ENCODE measurements at places on chromosomes 11 and 22. TPM values are rescaled to one million over a fixed set of nuclear protein-coding genes. Genes with fewer than 3 reads are reported as not detected.

SUSD2 gene
- total RNA-seq: 2.6 TPM

DERL3 gene
- 1.2 TPM for total RNA-seq

KCNJ4 gene
- total RNA-seq: 0.93 TPM

DGCR6 gene
- 7.1 TPM for total RNA-seq

KCNC1 gene
- 5.5 TPM for total RNA-seq

CST6 gene
- not detected for total RNA-seq

KRTAP5-11 gene
- total RNA-seq: not detected

NRGN gene
- total RNA-seq: 1.2 TPM

UPB1 gene
- 2.5 TPM for total RNA-seq

BTG4 gene
- not detected for total RNA-seq

PRSS23 gene
- 51.3 TPM for total RNA-seq

TAGLN gene
- total RNA-seq: 247 TPM

C11orf65 gene
- total RNA-seq: 4.2 TPM

ZDHHC5 gene
- total RNA-seq: 49.8 TPM

DGAT2 gene
- 5.2 TPM for total RNA-seq

VPREB1 gene
- 0.66 TPM for total RNA-seq

PARVG gene
- 5.8 TPM for total RNA-seq

OR5T1 gene
- total RNA-seq: not detected

TRIM49C gene
- not detected for total RNA-seq

BIK gene
- total RNA-seq: not detected

Measured in camera-type eye (tissue), 1 donor.